ENCODE measurements at places on chromosomes 12 and 14.

DNA sequence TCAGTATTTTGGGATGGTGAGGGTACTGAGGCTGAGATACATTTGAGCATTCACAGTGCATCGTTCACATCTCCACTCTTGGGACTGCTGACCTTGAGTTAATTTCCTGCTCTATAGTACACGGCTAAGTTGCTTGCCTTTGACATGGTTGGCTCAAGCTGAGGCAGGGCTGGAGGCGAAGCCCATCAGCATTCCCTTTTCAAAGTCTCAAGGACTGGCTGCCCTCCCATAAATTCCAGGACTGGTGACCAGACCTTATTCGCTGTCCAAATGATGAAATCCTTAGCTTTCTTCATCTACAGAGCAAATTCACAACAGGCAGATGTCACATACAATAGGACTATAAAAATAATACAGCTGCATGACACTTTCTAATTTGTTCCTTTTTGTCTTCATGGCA, 85.9 kb downstream of the SSPN start:
- no peak for DNase-seq

GRCh38 chr14:86639146-86639545, 1109.2 kb downstream of the FLRT2 start:
- no peak for DNase-seq

DNA sequence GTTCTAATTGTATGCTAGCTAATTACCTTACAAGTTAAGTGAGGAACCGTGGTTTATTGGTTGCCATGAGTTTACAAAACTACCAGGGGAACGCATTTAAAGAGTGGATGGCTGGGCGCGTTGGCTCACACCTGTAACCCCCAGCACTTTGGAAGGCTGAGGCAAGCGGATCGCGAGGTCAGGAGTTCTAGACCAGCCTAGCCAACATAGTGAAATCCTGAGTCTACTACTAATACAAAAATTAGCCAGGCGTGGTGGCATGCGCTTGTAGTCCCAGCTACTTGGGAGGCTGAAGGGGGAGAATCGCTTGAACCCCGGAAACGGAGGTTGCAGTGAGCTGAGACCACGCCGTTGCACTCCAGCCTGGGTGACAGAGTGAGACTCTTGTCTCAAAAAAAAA, 2.2 kb downstream of the EIF5 start:
- no peak for DNase-seq

DNA sequence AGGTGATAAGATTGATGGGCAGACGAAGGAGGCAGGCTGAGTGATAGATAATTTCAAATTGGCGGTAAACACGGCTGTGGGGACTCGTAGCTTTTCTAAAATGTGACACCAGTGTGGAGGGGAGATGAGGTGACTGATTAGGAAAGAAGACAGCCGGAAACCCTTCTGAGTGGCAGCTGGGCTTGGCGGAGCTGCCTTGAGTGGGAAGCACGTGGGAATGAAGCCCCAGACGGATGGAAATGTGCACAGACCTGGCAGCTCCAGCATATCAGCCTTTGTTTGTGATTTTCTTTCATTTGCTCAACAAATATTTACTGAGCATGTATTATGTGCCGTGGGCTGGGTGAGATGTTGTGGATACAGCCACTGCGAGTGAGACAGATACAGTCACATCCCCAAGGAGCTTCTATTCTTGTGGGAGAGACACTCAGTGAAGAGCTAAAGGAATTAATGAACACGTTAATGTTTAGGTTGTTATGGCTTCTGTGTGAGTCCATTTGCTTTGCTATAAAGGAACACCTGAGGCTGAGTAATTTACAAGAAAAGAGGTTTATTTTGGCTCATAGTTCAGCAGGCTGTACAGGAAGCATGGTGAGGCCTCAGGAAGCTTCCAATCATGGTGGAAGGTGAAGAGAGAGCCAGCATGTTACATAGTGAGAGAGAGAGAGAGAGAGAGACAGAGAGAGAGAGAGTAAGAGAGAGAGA, 65.5 kb upstream of the LHX5 start:
- DNase-seq: no peak

- DNase-seq: no peak
Measured at GRCh38 chr12:87136330-87136976, 880.3 kb upstream of the MGAT4C start.

GRCh38 chr12:93621986-93622385, 49.5 kb downstream of the SOCS2 start:
- DNase-seq: no peak
